ENCODE measurements at places on chromosomes 2 and 18.

DNA sequence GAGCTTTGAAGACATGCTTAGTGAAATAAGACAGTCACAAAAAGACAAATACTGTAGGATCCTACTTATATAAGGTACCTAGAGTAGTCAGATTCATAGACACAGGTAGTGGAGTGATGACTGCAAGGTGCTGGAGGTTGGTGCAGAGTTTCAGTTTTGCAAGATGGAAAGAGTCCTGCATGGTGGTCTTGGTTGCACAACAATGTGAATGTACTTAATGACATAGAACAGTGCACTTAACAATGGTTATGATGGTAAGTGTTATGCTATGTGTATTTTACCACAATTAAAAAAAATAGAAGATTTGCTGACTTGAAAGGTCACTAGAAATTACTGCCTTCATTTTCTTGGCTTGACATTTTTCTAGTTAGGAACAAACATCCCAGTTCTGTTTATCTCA is 9.5 kb downstream of the CERS6 start:
- no peak for DNase-seq

- DNase-seq: no peak
Observed at GRCh38 chr2:1538663-1539062, 125.4 kb downstream of the TPO start.

GRCh38 chr2:99397266-99397920 is 60.2 kb downstream of the EIF5B start:
- DNase-seq: no peak

DNA sequence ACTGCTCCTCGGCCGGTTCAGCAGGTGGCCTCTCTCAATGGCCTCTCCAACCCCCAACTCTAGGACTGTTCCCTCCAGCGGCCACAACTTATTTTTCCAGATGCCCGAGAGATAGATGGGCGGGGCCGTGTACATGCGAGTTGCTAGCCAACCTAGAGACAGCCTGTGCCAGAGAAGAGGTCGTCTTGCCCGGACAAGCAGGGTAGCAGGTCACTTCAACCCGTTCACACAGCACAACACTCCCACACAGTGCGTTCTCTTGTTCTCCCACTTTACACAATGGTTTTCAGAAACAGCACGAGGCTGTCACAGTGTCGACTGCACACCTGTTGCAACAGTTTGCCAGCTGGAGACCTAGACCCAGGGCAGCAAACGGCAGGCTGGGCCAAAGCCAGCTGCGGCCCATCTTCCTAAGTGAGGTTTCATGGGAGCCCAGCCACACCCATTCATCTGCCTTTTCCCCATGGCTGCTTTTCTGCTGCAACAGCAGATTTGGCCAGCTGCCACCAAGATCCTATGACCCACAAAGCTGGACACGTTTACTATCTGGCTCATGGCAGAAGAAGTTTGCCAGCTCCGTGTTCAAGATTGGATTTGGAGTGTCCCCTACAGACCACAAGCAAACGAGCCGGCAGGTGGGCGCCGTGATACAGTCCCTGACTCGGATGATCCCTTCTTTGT is 7.3 kb upstream of the PRLH start:
- no peak for DNase-seq

- DNase-seq: no peak
Observed at GRCh38 chr18:22538426-22538825, 120.7 kb upstream of the CTAGE1 start.

- no peak for DNase-seq
Observed at GRCh38 chr18:24721388-24721787, 261.0 kb downstream of the HRH4 start.

DNA sequence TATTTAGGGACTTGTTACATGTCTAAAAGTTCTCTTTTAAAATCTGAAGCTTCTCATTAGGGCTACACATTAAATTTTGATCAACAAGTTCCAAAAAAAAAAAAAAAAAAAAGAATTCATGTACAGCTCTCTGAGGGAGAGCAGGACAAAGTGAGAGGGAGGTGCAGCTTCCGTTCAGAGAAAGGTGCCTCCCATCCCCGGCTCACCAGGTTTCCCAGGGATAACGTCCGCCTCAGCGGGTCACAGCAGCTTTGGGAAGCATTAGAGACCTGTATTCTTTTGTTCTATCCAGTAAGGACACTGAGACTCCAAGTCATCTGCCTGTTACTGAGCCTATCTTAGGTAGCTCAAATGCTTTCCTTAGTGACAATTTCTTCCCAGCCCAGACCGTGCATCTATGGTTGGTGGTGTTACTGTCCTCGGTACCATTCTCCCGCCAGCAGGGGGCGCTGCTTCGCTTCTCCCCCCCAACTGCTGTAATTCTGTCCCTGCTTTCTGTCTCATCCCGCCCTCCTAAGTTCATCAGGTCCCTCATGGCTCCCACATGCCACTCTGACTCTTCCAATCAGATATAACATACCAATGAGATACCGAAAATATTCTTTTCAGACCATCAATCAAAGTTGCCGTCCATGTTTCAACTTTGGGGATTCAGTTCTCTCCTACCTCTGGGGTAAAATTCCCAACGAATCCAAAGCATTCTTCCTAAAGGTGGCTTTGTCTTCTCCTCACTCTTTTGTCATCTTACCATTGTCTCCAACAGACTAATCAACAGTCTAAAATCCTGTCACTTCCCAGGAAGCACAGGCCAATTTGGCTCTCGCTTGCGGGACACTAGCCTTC is 466.5 kb downstream of the METTL4 start:
- DNase-seq: no peak

- no peak for DNase-seq
Observed at GRCh38 chr18:75800331-75800648, 372.8 kb upstream of the SMIM21 start.

DNA sequence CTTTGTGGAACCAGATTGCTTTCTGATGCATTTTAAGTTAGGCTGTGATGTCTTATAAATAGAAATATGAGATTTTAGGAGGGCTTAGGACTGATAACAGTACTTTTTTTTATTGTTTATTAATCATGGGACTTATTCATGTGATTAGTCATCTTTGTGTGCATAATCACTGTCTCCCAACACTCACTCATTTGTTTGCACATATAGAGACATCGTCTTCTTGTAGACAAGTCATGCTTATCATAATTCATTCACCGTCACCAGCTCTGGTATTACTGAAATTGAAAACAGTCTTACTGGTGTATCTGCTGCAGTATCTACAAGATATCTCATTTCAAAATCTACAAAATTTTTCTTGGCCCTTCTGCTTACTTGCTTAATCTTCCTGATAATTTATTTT is 45.8 kb downstream of the WDR7 start:
- DNase-seq: no peak

- no peak for DNase-seq
Observed at GRCh38 chr18:5173646-5174045, 23.4 kb downstream of the AKAIN1 start.

DNA sequence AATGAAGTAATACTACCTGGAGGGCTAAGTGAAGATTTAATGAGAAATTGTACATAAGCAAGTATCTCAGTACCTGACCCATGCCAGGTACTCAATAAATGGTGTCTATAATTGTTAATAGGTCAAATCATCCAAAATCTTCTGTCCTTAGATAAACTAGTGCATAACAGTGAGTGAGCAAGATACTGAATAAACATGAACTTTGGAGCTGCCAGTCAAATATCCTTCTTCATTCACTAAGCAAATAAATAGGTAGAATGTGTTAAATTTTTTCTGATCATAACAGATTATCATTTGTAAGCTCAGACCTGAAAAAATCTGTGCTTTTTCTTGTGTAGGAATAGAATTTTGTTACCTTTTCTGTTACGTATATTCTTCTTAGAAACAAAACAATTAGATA is 39.6 kb downstream of the RAB3GAP1 start:
- no peak for DNase-seq

- no peak for DNase-seq
Observed at GRCh38 chr2:29528891-29529520, 392.4 kb downstream of the ALK start.

DNA sequence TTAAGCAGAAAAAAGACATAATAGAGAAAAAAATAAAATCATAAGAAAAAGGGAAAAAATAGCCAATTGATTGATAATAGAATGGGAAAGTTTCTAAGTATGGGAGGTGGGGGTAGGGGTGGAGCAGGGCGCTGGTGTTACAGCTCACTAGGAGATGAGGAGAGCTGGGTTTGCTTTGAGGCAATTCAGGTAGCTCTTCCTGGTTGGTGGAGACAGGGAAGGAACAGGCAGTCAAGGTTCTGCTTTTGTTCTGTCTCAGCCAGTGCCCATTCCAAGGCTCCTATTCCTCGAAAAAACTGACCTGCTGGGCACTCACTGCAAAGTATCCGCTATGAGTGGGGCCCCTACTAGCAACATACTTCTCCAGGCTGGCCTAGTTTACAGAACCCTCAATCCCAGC is 1.7 kb upstream of the CNNM4 start:
- no peak for DNase-seq

GRCh38 chr2:145410086-145410485 is 890.2 kb upstream of the ZEB2 start:
- no peak for DNase-seq

GRCh38 chr2:85753035-85753524 is 711 bp upstream of the ATOH8 start:
- no peak for DNase-seq

DNA sequence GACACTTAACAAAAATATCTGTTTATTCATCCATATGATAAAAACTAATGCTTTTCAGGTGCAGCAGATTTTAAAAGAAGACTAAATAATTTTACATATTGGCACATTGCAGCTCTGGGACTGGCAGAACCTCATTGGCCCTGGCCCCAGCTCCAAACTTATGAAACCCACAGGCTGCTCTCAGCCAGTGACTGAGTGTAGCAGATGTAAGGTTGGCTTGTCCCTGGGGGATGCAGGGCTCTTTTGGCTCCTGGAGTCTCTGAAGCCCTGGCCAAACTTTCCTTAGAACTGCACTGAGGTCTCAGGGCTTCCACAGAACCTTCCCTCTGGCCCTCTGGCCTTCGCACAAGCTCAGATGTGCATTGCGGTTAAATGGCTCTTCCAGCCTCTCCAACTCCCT is 725.0 kb upstream of the SOX11 start:
- no peak for DNase-seq

- DNase-seq: no peak
Observed at GRCh38 chr18:14085770-14086457, 46.3 kb downstream of the ZNF519 start.

DNA sequence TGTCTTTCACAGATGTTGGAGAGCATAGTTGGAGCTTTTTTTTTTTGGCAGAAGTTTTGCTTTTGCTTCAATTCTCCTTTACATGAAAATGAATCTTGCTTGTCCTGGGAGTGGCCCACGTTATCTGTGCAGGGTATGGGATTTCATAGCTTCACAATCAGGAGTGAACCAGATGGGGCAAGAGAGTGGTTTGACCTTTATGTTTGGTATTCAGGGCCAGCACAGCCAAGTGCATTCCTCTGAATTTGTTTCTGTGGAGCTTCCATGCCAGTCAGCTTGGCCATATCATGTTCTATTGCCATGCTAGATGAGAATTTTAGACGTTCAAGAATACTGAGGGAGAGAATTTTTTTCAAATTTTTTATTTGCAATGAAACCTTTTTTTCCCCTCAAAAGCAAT is 116.6 kb downstream of the PRPF40A start:
- no peak for DNase-seq

DNA sequence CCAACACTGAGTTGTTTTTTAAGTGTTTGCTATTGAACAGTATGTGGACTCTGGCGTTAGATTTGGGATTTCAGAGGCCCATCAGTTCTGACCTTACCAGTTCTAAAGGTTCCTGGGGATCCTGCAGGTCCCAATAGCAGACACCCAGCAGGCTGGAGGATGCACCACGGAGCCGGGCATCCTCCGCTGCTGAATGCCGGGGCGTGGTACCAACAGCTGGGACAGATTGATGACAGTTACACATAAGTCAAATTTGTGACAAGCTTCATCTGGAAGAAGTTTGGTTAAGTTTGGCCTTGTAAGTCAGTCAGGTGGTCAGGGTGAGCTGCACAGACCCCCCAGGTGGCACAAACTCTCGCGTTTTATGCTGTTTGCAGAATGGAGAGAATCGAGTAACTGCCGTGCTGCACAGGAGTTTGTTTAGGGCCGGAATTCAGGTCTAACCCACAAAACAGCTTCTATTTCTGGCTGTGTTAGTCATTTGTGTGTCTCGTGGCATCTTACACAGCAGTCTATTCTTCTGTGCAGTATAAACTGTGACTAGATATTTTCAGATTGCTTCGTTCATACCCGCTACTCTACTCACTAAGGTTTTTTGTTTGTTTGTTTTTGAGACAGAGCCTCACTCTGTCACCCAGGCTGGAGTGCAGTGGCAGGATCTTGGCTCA is 19.2 kb downstream of the CTDP1 start:
- DNase-seq: no peak

- no peak for DNase-seq
Observed at GRCh38 chr2:23660237-23660636, 266.7 kb downstream of the ATAD2B start.

DNA sequence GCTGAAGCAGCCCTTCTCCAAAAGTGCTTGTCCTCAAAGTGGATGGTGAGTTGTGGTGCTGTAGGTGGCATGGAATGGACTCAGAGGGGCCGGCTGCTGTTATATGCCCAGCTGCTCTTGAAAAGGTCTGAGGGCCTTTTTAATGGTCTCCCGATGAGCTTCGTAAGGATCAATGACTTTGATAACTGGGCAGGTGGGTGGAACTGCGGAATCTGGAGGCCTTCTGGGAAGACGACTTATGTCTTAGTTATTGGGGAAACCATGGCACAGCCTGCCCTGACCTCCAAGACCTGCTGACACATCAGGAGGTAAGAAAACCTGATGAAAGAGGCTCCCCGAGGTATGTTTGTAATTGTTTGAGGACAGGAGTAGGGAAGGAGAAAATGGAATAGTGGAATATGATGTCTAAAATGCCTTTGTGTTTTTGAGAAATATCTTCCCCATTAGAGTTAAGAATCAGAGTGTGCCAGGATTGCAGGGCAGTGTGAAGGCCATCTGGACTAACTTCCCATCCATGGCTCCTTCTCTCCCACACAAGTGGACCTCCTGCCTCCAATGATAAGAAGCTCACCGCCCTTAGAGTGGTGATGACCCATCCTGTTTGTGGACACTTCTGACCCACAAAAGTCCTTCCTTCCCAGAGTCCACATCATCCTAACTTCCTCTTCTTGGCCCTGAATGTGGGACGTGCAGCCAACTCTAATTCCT is 236.1 kb downstream of the FHOD3 start:
- DNase-seq: no peak

DNA sequence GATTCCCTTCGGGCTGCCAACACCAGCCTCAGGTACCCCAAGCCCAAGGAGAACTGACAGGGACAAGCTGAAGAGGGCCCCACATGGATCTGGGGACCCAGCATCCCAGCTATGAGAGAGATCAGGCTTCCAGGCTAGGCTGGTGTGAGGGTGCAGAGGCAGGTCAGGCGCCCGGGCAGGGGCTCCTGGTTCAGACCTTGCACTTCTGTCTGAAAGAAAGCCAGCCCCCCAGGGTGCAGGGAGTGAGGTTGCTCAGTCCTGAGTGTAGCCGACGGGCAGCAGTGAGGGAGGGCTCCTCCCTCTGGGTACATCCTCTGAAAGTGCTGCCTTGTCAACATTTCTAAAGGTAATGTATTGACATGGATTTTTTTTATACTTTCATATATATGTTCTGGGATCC is 33.1 kb downstream of the KCNF1 start:
- no peak for DNase-seq

All from activated effector memory CD4-positive, alpha-beta T cell treated with Interleukin-2 at 50 U/mL for 16 hours (primary cell).